ENCODE measurements at places on chromosomes 4 and X.

GRCh38 chrX:39730662-39731329, 367.0 kb downstream of the BCOR start:
- DNase-seq, result peak; percentile 68

GRCh38 chr4:149964001-149964796, 114.0 kb upstream of the DCLK2 start:
- DNase-seq, result no peak

DNA sequence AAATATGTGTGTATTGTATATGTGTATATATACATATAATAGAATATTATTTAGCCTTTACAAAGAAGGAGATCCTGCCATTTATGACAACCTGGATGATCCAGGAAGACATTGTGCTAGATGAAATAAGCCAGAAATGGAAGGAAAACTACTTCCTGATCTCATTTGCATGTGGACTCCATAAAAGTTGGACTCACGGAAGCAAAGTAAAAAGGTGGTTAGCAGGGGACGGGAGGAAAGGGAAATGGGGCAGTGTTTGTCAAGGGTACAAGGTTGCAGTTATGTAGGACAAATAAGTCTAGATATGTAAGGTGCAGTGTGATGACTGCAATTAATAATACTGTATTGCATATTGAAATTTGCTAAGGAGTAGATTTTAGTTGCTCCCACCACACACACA, 331.1 kb upstream of the FSTL5 start:
- no peak for DNase-seq

GRCh38 chr4:95580226-95580625, 31.5 kb upstream of the UNC5C start:
- DNase-seq, result no peak

DNA sequence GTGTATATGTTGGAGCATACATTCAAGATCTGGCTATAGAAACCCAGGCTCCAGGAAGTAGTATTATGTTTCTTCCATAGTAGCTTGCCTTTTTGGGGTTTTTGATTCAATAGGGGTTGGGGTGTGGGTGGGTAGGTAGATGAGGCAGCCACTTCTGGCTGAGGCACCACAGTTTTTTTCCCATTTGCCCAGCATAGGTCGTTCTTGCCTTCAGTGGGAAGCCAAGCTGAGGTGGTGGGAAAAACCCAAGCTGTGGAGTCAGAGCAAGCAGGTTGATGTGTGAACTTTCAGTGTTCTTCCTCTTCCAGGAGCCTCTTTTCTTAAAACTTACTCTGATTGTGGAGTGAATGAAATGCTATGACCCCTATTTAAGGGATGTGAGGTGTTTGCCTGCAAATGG, 67.0 kb upstream of the RPS6KA3 start:
- DNase-seq, result no peak
